Erythroblast (primary cell): ENCODE measurements at places on chromosomes 7 and 10.

DNA sequence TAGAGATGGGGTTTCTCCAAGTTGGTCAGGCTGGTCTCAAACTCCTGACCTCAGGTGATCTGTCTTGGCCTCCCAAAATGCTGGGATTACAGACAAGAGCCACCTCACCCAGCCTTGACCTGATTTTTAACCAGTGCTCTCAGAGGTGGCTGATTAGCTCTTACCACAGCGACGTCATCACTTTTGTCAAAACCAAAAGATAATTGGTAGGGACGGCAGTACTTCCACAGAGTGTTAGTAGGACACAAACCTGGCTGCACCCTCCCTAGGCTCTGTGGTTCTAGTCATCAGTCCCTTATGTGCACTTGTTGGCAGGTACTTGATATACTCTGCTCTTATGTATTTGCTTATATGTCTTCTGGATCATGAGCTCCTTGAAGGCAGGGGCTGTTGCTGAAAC is 74.0 kb downstream of the GPR141 start:
- no peak for DNase-seq

DNA sequence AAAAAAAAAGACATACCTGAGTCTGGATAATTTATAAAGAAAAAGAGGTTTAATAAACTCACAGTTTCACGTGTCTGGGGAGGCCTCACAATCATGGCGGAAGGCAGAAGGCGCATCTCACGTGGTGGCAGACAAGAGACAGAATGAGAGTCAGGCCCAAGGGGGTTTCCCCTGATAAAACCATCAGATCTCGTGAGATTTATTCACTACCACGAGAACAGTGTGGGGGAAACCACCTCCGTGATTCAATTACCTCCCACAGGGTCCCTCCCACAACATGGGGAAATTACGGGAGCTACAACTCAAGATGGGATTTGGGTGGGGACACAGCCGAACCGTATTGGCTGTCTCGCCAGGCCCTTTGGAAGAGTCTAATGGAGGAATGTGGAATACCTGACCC is 9.0 kb upstream of the MAFK start:
- no peak for DNase-seq

- peak; percentile 2 for DNase-seq
Observed at GRCh38 chr7:110442381-110442837, 648.5 kb upstream of the LRRN3 start.

- DNase-seq, result no peak
Observed at GRCh38 chr10:47035819-47036337, 124.7 kb downstream of the PTPN20 start.

GRCh38 chr7:64849924-64850499 is 53.1 kb upstream of the ZNF273 start:
- no peak for DNase-seq

- DNase-seq, result no peak
Observed at GRCh38 chr10:43226851-43227845, 39.7 kb downstream of the RASGEF1A start.

DNA sequence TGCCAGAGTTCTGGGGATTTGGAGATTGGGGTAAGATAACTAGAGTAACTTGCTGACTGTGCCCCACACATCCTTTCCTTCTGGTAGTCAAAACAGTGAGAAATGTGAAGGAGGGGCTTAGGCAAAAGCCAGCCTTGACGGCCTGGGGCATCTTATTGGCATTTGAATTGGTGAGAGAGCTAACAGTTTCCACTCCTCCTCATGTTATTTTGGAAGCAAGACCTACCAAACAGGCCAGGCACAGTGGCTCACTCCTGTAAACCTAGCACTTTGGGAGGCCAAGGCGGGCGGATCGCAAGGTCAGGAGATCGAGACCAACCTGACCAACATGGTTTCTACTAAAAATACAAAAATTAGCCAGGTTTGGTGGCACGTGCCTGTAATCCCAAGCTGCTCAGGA is 596.6 kb downstream of the GRM8 start:
- DNase-seq, result no peak

- no peak for DNase-seq
Observed at GRCh38 chr10:130141878-130142277, 5.7 kb downstream of the GLRX3 start.

GRCh38 chr7:148277042-148277660 is 313.4 kb upstream of the C7orf33 start:
- no peak for DNase-seq

- no peak for DNase-seq
Observed at GRCh38 chr7:29442146-29442545, 121.5 kb upstream of the PRR15 start.

- DNase-seq, result no peak
Observed at GRCh38 chr7:34734771-34735170, 76.8 kb downstream of the NPSR1 start.

DNA sequence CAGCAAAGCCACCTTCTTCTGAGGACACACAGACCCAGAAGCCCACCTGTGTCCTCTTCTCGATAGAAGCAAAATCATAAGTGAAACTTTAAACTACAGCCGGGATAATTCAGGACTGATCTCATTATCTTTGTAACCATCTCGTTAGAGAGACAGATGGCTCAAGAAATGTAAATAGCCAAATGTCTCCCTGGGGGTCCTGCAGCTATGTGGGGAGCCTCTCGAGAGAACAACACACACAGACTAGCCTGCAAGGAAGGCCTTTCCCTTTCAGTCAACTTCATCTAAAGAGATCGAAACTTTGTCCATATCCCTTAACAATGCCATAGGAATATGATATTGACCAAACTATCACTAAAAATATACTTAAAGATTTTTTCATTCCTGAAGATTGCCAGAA is 93.5 kb downstream of the VWC2 start:
- no peak for DNase-seq

- no peak for DNase-seq
Observed at GRCh38 chr7:42549866-42550485, 313.0 kb upstream of the GLI3 start.

DNA sequence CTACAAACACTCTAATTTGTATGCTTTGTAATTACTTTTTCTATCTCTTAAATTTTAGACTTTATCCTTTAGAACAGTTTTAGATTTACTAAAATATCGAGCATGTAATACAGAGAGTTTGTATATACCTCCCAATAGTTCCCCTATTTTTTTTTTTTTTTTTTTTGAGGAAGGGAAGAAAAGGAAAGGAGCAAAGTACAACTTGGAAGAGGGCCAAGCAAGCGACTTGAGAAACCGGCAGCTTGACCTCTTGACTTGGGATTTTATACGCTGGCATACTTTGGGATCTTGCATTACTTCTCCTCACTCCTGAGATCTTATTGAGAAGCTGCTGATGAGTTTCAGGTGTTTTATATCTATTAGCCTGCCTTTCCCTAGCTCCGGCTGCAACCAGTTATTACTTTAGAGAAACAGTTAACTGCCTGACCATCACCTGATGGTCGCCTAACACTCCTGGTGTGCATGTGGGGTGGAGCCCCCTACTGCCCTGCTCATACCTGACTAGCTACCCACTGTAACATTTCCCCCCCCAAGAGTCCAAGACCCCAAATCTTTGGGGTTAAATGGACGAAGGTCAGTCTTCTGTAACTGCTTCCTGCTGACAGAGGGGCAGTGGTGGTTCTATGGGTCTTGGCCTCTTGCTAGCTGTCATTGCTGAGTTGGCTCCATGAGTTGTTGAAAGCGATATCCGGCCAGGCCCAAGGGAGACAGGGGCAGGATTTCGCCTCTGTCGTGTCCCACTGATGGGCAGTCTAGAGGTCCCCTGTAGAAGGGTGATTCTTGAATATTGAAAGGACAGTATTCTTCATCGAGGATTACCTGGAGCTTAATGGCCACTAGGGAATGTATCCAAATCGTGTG is 28.5 kb downstream of the MKLN1 start:
- DNase-seq, result no peak

DNA sequence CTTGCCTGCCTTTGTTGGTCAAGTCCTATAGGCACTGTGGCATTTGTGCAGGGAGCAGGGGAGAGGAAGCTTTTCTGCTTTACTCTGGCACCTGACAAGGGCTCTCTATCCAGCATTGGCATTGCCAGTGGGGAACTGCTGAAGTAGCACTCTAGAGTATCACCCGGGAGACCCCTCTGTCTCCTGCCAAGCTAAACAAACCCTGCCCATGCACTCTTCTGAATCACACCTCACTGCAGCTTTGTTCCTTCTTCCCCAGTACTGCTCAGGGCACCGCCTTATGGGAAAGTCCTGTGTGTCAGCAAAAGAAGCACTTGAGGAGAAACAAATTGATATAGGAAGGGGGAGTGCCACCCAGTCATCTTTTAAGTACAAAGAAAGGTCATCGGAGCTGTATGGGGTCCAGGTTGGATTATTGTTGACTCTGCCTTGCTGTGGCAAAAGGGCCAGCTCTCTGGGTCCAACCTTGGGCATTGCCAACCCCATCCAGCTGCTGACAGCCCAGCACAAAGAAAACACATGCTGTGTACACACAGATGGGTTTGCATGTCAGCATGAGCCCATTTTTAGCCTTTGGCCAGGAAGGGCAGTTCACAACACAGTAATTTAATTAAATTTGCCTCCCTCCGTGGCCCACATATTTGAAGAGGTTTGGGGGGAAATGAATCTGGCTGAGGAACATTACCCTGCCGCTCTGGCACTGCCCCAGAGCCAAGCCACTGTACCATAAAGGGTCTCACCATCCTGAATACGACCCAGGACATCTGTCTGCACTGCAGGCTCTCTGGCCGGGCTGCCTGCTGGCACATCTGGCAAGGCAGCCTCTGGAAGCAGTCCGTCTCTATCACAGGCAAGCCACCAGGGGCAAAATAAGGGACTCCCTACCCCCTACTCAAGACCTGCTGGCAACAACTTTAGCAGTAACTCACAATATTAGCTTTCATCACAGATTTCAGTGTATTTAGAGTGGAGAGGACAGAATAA is 13.1 kb downstream of the LRRC4 start:
- no peak for DNase-seq

DNA sequence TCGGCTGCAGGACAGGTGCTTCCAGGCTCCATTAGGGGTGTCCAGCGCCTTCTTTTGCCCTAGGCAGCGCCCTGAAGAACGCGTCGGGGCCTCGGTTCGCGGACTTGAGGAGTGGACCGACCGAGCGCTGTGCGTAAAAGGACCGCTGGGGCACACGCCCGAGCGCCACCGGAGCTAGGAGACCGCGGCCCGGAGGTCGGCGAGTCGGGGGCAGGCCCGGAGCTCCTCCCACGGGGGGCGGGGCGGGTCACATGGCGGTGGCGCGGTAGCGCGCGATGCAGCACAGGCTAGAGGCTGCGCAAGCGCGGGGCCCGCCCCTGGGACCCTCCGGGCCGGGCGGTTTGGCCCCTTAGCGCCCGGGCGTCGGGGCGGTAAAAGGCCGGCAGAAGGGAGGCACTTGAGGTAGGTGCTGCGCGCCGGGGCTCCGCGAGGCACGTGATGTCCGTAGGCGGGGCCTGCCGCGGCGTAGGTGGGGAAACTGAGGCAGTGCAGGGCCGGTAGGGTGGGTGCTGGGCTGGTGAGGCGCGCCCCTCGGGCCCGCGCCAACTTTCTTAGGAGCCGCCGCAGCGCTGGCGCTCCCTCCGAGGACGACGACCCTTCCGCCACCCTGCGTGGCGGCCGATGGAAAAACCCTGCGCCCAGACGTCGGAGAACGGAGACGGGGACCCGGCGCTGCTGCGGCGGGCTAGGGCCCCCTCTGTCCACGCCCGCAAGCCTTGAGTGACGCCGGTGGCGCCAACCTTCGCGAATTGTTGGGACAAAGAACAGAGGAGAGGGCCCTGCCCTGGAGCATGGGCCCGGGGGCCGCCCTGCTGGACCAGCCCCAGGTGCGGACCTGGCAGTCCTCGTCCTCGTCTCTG is at the start of gene PRXL2A:
Gene PRXL2A (plus strand): TSS at position 310 of the 860 bp plus-strand sequence. CDS start 11,917 bp downstream, outside the sequence.
- DNase-seq, result peak; percentile 72

- DNase-seq, result no peak
Observed at GRCh38 chr10:58733436-58733835, 220.8 kb downstream of the BICC1 start.

DNA sequence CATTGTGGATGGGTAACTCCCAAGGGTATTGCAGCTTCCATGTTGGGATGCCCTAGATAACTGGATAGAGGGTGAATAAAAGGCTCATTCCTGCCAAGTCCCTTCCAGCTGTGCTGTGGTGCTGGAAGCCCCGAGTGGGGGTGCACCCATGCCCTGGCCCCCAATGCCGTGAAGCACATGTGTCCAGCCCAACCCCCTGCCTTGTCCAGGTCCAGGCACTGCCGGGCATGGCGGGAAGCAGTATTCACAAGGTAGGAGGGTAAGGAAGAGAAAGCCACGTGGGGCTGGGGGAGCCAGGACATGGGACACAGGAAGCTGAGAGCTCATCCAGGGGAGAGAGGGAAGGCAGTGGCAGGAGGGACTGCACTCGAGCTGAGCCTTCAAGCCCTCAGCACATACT is 148.2 kb upstream of the CDCA7L start:
- no peak for DNase-seq

DNA sequence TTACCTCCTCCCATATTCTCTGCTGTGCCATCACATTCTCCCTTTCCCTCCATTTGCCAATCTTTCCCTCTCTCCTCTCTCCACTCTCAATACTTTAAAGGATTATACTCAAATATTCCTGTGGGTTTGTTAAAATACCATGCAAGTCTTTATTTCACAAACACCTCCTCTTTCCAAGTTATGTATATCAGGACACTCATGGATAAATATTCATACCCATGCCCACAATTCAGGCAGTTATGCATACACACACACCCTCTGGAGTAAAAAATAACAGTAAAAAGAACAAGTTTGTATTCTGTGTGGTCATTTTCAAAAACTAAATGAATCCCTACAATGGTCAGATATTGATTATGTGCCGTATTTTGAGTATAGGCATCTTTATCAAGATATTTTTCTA is 73.3 kb upstream of the TMEM140 start:
- no peak for DNase-seq

DNA sequence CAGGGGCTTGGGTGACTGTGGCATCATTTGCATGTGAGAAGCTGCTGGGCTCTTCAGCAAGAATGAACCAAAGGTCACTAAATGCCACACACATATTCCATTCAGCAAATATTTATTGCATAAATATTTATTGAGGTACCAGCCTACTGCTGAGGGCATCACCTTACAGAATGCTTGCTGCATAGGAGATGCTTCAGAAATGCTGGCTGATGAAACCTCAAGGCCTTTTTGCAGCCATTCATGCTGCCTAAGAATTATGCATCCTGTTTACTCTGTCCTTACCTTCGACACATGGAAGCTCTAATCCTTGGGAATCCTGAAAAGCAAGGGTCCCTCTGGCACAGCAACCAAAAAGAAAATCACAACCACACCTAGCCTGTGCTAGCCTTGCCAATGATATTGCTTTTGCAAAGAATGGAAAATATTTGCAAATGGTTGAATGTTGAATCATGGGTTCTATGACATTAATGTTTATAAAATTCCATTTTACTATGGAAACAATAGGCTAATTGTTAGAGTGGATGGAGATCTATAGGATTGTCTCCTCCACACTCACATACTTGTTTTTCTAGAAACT is 79.6 kb downstream of the PCGF5 start:
- DNase-seq, result no peak

GRCh38 chr7:50729962-50730361 is 52.7 kb downstream of the GRB10 start:
- no peak for DNase-seq
